ENCODE measurements at places on chromosomes 11 and 22.

DNA sequence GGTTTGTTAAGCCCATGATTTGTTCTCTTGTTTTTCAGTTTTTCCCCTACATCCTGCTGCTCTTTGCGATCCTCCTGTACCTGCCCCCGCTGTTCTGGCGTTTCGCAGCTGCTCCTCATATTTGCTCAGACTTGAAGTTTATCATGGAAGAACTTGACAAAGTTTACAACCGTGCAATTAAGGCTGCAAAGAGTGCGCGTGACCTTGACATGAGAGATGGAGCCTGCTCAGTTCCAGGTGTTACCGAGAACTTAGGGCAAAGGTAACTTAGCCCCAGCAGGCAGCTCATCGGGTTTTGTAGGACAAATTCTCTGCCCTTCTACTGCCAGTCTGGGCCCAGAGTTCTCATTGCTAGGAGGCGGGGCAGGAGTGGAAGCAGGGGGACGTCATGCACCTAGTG lies 49.7 kb downstream of the PANX1 start:
- DNase-seq: no peak

- DNase-seq: no peak
Measured at GRCh38 chr11:35036639-35037038, 102.3 kb upstream of the CD44 start.

- DNase-seq: no peak
Measured at GRCh38 chr22:33957086-33957485, 36.8 kb upstream of the LARGE1 start.

DNA sequence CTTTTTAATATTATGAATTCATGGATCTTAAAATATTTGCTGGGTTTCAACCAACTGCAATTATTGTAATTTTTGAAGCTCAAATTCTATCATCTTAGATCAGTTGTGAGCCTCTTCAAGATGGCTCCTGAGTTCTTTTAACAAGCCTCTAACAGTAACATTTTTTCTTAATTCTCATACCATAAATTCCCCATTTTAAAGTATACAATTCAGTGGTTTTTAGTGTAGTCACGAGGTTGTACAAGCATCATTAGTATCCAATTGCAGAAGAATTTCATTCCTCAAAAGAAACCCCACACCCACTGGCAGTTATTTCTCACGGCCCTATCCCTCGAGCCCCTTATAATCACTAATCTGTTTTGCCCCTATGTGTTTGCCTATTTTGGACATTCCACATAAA lies 270.8 kb downstream of the SBF2 start:
- DNase-seq: no peak

- DNase-seq: no peak
Measured at GRCh38 chr11:130671801-130672700, 223.6 kb downstream of the ADAMTS15 start.

DNA sequence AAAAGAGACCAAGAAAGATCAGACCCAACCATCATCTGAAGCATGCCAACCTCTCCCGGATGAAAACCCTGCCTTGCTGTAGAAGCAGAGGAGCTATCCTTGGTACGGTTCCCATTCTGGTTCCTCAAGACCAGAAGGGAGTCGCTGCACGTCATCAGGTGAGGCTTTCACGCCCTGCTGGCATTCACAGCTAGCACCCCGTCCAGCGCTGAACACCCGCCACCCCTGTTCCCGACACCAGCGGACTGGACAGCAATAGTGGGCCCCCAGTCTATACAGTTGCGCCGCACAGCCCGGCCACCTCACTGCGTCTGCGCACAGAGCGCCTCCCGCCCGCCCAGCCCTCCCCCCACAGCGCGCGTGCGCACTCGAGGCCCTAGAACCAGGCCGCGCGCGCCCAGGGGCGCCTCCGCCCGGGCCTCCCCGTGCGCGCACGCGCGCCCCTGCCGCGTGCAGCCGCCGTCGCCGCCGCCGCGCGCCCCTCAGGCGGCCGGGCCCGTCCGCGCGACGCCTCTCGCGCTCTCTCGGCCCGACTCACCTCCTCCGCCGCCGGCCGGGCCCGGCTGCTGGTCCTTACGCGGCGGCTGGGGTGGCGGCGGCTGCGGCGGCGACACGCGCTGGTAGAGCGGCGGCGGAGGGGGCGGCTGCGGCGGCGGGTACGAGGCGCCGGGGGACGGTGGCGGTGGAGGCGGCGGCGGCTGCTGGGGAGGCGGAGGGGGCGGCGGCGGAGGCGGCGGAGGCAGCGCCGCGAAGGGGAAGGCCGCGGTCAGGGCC lies 706 bp downstream of the SF1 start:
- peak; percentile 73 for DNase-seq

DNA sequence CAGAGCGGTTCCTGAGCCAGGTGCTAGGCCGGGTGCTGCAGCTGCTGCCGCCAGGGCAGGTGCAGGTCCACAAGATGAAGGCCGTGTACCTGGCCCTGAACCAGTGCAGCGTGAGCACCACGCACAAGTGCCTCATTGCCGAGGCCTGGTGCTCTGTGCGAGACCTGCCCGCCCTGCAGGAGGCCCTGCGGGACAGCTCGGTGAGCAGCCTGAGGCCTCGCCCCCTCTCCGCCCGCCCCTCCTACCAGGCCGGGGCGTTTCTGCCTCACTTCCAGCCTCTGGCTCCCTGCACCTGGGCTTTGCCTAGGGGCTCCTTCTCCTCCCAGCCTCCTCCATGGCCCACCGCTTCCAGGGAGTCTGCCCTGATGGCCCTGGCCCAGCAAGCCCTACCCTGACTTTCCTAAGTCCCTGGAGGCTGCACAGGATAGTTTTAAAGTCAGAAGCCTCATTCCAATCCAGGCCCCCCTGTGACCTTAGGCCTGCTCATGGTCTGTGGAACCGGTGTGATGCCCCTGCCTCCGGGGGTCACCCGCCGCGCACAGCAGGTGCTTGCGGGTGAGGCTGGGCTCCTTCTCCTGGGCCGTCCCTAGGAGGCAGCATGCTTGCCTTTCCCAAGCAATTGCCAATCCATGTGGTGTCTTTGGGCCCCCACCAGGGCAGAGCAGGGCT lies 5.5 kb downstream of the TCIRG1 start:
- DNase-seq: no peak

DNA sequence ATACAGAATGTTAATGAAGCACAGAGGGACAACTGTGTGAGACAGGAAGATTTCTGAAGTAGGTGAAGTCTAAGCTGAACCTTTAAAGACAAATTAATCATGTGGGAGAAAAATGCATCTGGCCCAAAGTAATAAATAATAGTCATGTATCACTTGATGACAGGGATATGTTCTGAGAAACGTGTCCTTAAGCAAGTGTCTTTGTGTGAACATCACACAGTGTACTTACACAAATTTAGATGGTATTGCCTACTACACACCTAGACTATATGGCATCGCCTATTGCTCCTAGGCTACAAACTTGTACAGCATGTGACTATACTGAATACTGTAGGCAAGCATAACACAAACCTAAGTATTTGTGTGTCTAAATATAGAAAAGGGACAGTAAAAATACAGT lies 112.6 kb downstream of the APOL5 start:
- no peak for DNase-seq

DNA sequence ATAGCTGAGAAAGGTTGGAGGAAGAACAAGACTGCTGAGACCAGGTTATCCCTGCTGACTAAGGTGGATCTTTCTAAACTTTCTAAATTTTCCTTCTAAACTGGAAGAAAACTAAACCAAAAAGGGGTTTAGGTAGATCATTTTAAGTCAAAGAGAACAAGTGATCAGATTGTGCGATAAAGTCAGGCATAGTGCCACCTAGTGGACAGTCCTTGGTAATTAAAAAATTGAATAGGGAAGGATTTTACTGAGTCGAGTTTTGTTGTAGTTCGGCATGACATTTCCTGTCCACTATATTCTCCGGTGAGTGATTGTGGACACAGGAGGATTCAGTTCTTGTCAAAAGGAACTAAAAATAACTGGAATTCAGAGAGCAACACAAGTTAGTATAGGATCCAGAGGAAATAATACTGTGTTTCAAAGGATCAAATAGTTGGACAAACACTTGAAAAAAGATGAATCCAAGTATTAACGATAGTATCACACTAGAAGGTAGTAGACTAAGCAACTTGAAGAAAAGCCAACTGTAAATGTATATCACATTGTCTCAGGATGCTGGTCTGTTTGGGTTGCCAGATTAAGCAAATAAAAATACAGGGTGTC lies 1236.4 kb downstream of the FAM181B start:
- DNase-seq: no peak

DNA sequence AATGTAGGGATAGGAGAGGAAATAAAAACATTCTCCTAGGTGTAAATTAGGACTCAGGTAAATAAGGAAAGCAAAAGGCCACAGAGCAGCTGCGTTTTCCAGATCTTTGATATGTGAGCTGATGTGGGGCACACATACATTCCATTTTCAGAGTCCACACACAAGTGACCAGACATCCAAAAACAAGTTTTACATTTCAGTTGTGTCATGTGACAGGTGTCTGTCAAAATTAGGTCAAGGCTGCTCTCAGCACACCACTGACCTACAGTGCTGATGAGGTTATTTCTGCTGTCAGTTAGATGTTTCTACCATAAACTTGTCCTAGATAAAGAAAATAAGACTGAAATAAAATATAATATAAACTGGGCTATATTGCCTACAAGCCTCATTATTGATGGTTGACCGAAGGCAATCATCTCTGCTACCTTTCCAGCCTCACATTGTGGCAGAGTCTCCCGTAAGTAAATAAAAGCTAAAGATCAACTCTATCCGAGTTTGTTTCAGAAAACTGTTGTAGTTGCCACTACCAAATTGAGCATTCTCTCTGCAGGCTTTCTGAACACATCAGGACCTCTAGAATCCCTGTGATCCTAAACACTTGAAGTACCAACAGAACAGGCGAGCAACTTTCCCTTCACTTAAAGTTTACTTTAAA lies 7.9 kb downstream of the ARHGAP20 start:
- no peak for DNase-seq

- DNase-seq: no peak
Measured at GRCh38 chr11:67483831-67484665, 1.2 kb downstream of the AIP start.

- DNase-seq: no peak
Measured at GRCh38 chr11:48123254-48123875, 93.2 kb upstream of the OR4B1 start.

- no peak for DNase-seq
Measured at GRCh38 chr11:8807544-8808225, 103.3 kb upstream of the AKIP1 start.

GRCh38 chr22:26588729-26589366 lies 1.1 kb downstream of the TPST2 start:
- DNase-seq: no peak

GRCh38 chr22:36197065-36197440 lies 4.6 kb downstream of the APOL4 start:
- no peak for DNase-seq

GRCh38 chr11:8812438-8812837 lies 98.6 kb upstream of the AKIP1 start:
- no peak for DNase-seq

DNA sequence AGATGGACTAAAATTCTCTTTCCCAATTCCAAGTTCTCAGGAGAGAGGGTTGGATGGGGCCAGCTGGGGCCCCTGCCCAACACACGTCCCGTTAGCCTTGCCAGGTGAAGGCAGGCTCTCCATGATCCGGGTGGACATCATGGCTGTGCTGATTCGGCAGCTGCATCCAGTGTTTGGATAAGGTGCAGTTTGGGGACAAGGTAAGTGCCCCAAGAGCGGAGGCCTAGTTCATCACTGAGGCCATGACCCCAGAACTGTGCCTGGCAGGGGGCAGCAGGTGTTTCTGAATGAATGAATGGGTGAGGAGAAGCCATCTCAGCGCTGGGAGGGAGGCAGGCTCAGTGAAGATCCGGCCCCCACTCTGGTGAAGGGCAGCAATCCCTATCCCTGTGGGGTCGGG lies 520.4 kb downstream of the TBC1D22A start:
- DNase-seq: no peak

DNA sequence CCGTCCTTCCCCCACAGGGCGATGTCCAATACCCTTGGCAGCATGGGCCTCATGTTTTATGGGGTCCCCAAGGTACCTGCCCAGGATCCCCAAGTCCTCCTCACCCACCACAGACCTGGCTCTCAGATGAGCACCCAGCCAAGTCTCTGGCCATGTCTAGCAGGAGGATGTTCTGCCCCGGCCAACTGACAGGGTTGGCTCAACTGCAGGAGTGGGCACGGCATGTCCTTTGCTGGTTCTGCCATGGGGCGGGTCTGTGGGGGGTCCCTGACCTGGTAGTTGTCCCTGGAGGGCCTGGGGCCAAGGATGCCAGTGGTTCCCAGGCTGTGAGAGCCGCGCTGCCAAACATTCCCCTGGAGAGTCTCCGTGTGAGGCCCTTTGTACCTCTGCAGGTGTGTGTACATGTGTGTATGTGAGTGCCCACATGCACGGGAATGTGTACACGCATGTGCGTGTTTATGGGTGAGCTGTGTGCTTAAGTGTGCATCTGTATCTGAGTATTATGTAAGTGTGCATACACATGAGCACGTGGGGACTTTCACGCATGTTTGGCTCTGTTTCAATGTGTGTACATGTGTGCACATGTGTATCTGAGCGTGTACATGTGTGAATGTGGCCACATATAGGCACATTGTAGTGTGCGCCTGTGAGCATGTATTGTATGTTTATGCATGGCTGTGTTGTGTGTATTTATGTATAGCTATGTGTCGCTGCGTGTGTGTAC lies 85.5 kb downstream of the KCNQ1 start:
- DNase-seq: no peak

GRCh38 chr11:91624021-91624420 lies 600.6 kb upstream of the FAT3 start:
- no peak for DNase-seq

- no peak for DNase-seq
Measured at GRCh38 chr11:60863550-60864521, 3.5 kb upstream of the ZP1 start.

DNA sequence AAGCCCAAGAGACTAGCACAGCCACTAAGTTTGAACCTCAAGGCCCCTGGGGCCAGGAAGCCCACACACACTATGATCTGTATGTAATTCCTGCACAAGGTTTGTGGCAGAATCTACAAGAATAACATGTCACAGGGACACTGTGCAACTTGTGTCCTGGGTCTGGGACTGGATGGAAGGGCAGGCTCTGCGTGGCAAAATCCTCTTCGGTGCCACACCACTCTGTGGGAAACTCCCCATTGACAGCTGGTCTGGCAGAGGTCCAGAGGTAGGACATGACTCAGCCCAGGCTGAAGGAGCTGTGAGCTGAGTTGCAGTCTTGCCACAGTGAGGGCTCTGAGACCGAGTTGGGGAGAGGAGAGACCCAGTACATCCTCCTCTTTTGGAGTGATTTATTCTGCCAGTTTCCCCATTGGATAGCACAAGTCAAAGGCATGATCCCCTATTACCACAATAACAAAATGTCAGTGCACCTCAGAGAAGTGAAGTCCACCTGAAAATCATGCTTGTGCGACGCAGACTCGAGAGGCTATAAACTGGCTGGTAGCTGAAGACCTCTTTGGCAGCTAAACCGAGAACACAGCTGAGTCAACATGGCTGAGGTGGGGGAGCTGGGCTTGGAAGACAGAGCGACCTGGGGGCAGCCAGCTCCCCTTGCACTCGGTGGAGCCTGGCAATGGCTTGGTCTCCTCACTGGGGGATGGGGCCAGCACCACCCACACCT lies 23.3 kb upstream of the SERPIND1 start:
- no peak for DNase-seq

- no peak for DNase-seq
Measured at GRCh38 chr11:94767291-94767690, 865 bp upstream of the AMOTL1 start.

GRCh38 chr22:27571463-27572277 lies 229.9 kb downstream of the MN1 start:
- DNase-seq: no peak

All from activated CD4-positive, CD25-positive, alpha-beta regulatory T cell (primary cell).